ENCODE measurements at places on chromosomes 5 and 9.

GRCh38 chr5:8842971-8843551, 702.8 kb downstream of the SEMA5A start:
- DNase-seq: no peak

DNA sequence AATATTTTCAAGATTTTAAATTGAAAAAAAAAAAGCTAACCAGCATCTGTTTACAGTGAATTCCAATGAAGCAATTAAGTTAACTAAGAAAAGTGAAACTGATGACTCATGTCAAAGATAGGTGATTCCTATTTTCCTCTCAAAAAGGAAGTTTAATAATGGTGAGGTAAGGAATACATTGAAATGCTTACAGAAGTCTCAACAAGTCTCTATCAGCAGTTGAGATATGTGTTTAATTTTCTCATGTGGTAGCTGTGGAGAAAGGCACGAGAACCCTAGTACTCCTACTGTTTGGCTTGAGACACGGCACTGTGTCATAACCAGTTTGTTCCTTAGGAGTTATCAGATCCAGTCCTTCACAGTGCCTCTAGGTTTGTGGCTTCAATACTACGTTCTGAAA, 114.5 kb downstream of the SLC25A46 start:
- DNase-seq: no peak

GRCh38 chr5:125272357-125272756, 525.9 kb upstream of the ZNF608 start:
- DNase-seq: no peak

- DNase-seq: no peak
Measured at GRCh38 chr9:88272986-88273385, 115.3 kb upstream of the SPIN1 start.

DNA sequence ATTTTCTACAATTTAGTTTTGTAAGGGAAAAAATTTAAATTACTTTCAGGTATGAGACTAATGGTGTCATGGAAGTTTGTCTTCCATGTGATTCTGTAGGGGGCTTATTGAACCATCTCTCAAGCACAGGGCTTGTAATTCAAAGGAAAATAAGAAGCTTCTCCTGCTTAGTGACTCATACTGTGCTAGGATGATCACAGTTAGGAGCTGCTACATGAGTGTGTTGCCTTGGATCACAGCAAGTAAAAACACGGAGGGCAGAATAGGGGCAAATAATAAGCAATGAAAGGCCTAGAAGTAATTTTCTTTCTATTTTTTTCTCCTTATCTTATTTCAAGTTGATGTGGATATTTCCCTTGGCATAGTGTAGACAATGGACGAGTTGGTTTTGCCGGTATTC, 28.9 kb downstream of the TMEM167A start:
- DNase-seq: no peak

DNA sequence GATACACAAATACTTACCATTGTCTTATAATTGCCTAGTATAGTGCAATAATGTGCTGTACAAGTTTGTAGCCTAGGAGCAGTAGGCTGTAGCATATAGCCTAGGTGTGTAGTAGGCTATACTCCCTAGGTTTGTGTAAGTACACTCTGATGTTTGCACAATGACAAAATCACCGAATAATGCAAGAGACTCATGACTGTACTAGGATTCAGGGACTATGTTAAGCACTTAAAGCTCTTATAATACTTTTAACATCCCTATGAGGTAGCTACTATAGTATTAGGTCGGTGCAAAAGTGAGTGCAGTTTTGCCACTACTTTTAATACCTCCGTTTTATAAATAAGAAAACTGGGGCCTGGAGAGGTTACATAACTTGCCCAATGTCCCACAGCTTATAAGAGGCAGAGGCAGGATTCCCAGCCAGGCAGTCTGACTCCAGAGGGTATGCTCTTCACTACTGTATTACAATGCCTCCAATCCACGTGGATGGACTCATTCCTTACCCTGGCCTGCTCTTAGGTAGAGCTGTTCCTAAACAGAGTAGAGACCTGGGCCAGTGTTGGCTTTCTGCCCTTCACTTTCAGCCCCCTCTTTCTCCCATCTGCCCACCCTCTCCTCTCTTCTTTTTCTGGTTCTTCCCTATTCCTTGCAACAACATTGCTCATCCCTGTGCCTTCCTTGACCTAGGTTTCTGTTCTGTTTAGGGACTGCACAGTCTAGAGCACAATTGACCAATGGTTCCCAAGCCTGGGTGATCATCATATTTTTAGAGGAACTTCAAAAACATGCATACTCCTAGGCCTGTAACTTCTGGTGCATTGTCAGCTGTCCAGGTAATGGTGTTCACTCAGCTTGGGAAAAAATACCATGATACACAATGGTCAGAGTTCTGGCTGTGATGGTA, 114.0 kb downstream of the CARTPT start:
- DNase-seq: no peak

DNA sequence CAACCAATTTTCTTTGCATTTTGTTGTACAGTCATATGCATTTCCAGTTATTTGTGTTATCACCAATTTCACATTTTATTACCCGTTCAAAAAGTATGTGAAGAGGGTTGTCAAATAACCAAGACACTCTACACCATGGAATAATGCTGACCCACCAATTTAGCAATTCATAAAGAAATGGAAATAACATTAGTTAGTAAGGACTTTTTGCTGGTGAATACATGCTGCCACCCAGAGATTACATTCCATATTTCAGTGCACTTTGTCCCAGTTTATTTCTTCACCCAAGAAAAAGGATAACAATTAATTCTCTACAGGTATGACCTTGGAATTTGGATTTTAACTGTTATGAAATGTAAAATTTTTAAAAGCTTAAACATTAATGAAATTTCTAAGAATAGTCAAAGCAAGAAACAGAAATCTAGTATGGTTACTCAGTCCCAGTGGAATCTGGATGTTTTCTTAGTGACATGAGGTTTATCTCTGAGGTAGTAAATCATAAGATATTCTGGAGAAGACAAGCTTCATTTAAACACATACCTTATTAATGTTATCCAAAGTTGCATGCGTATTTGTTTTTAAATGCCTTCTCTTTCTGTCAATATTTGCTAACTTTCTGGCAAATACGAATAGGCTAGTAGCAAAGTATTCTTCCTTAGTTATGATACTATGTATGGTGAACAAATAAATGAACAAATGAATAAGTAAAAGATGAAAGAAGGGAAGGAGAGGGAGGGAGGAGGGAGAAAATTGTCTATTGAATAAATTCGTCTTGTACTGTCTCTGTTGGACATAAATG, 100.6 kb downstream of the CETN3 start:
- no peak for DNase-seq

DNA sequence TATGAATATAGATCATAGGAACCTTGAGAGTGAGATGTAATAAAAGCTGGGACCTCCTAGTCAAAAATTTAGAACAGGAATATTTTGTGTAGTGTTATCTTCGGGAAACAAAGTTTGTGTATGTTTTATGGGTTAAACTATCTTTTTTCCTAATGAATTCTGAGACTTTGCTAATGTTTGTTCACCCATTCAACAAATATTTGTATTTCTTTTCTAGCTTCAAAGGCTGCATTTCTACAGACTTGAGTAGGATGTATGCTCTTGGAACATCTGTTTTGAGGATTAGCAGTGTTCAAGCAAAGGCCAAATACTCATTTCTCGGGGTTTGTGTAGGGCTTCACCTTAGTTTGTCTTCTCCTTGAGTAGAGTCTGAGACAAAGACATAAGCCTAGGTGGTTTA, 16.2 kb downstream of the NDUFS4 start:
- DNase-seq: no peak

DNA sequence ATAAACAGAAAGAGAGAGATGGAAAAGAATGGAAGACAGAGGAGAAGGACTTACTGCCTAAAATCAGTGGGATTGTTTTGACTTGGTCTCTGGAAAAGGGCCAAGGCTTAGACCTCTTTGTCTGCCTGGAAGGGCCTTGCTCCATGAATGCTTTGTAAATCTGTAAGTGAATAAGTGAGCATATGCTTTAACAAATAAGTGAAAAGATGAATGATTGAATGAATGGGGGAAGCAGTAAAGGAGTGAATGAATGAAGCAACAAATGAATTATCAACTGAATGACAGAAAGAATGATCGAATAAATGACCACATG, 5.5 kb downstream of the KCNIP1 start:
- DNase-seq: no peak

DNA sequence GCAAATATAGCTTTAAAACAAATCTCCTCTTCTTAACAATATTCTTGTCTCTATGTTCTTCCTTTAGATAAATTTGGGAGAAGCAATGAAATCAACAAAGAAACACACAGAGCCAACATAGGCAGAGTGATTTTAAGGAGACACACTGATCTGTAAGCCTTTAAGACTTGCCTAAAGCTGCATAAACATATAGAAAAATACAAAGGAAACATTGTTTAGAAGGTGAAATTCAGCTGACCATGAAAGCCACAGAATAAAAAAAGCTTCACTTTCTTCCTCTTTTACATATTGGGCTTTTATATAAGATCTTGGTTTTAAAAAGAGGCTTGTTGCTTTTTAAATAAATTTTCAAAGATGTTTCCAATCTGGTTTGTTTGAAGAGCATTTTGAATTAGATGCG, 1277.5 kb downstream of the EFNA5 start:
- DNase-seq: no peak

DNA sequence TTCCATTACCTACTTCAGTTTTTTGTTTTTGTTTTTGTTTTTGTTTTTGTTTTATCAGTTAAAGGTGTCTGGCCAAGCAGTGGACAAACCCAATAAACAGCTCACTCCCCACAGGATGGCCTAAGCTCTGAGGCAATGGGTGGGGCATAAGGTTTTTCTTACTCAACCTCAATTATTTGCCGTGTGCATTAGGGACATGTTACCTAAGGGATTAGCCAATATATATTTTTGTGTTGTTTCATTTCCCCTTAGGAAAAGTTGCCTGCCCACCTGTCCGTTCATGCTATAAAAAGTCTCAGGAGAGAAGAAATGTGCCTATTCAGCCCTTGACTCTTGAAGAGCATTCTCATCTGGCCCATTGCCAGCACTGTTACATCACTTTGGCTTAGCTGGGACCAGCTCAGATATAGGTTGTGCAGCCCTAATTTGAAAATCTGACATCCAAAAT, 7.3 kb downstream of the SH3RF2 start:
- no peak for DNase-seq

- DNase-seq: peak; percentile 77
Measured at GRCh38 chr9:129580211-129580915, 40.5 kb downstream of the C9orf50 start.

- no peak for DNase-seq
Measured at GRCh38 chr5:96280946-96281393, 152.1 kb downstream of the PCSK1 start.

DNA sequence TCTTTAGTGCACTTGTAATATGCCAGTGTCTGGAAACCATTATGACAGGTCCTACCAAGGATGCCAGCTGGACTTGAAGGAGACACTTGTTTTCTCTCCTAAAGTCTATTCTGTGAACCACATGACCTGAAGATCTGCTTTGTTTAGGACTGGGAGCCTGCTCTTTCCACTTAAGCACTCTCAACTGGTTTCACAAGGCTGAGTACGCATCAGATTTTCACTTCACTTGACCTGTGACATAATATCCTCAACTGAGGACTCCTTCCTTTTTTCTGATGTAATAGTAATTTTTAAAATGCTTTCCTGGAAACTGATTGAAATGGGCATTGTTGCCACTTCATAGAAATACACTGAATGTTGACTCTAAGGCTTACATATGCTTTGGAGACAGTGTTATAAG, 52.2 kb downstream of the PDE8B start:
- DNase-seq: no peak

DNA sequence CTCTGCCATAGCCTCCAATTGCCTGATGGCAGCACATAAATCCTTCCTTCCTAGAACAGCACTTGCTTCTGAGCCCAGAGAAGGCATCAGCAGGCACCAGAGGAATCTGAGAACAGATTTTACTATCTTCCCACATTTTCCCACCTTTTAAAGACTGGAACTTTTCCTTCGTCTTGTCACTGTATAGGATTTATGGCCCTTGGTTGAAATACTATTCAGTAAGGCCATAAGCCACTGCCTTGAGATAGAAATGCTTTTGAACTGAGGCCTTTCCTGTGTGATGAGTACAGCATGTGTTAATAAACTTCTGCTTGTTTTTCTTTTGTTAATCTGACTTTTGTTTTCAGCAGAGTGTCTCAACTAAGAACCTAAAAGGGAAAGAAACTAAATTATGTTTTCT, 84.3 kb downstream of the MRPS27 start:
- DNase-seq: no peak

GRCh38 chr5:104821606-104822005, 1259.0 kb upstream of the NUDT12 start:
- DNase-seq: no peak

- DNase-seq: no peak
Measured at GRCh38 chr5:6556089-6556801, 76.6 kb downstream of the NSUN2 start.

DNA sequence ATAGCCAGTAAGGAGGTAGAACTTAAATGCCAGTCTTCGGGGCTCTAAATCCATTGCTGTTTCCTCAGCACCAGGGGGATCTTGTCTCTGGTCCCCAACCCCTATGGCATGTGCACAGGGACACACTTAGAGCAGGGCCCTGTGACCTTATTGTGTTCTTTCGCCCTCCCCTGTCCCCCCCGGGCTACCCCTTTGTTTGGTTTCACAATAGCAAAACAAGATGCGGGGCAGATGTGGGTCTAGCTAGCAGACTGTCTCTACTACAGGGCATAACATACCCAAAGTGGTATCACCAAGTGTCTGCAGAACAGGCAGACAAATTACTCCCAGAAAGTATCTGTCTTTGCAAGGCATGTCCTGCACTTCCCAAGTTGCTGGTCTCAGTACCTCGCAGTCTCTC, 2.1 kb downstream of the FBLL1 start:
- no peak for DNase-seq

GRCh38 chr5:133006653-133007052, 19.7 kb downstream of the ZCCHC10 start:
- no peak for DNase-seq

DNA sequence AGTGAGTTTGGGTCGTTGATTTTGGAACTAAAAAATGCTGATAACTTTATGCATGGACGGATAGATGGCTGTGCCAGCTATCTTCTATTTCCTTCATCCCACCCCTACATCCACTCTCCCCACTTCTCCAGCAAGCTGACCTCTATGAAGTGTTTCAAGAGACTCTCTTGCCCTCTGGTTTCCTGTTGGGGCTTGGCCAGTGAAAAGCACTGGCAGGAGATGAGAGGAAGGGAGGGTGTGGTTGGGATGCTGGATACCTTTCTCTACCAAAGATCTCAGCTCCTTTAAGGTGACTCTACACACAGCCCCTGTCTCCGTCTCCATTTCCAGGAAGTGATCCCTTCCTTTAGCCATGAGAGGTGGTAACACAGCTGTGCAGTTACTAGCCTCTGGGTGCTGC, 30.0 kb upstream of the JMY start:
- DNase-seq: no peak

GRCh38 chr5:130923543-130924124, 241.4 kb downstream of the HINT1 start:
- no peak for DNase-seq

- DNase-seq: no peak
Measured at GRCh38 chr5:157187046-157187754, 6.6 kb downstream of the ITK start.

- DNase-seq: peak; percentile 32
Measured at GRCh38 chr9:68844631-68845612, 139.9 kb downstream of the PIP5K1B start.

- DNase-seq: no peak
Measured at GRCh38 chr5:54446379-54446732, 9.1 kb upstream of the HSPB3 start.

GRCh38 chr9:27703216-27703980, 130.1 kb upstream of the C9orf72 start:
- no peak for DNase-seq
